ENCODE measurements at places on chromosomes 5 and 9.

- DNase-seq = no peak
These were observed 23.9 kb upstream of the FANCC start for GRCh38 chr9:95341293-95341962.

- no peak for DNase-seq
These were observed 13.5 kb downstream of the RABGAP1 start for GRCh38 chr9:122954253-122954691.

- DNase-seq = no peak
These were observed 26.7 kb downstream of the CLTA start for GRCh38 chr9:36217256-36217968.

DNA sequence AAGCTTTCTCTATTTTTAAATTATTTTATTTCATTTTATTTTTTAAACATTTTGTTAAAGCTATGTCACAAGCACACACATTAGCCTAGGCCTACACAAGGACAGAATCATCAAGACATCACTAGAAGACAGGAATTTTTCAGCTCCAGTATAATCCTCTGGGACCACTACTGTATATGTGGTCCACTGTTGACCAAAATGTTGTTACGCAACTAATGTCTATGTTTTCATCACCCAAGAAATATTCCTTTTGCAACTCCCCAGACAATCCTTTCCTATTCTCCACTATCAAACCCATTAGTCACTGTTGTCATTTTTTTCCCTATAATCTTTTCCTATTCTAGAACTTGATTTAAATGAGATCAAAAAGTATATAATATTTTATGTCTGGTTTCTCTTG, 2371.7 kb upstream of the C9orf72 start:
- no peak for DNase-seq

GRCh38 chr9:6007058-6007769, 8.2 kb downstream of the RANBP6 start:
- peak; percentile 97 for DNase-seq

GRCh38 chr5:126096442-126097006, 326.7 kb upstream of the GRAMD2B start:
- DNase-seq = no peak

DNA sequence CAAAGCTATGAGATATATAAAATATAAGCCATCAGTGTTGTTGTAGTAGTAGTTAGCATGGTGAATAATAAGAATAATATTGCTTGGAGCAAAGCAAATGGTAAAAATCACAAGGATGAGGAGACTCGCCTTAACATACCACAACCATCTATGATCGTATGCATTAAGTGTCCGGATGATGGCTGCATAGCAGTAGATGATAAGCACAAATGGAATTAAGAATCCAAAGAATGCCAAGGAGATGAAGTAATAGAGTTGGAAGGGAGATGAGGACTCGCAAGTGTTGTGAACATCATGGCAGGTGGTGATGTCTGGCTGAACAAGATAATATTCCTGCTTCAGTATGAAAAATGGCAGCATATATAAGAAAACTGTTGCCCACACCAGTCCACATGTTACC, 5.5 kb downstream of the F2RL2 start:
- no peak for DNase-seq

DNA sequence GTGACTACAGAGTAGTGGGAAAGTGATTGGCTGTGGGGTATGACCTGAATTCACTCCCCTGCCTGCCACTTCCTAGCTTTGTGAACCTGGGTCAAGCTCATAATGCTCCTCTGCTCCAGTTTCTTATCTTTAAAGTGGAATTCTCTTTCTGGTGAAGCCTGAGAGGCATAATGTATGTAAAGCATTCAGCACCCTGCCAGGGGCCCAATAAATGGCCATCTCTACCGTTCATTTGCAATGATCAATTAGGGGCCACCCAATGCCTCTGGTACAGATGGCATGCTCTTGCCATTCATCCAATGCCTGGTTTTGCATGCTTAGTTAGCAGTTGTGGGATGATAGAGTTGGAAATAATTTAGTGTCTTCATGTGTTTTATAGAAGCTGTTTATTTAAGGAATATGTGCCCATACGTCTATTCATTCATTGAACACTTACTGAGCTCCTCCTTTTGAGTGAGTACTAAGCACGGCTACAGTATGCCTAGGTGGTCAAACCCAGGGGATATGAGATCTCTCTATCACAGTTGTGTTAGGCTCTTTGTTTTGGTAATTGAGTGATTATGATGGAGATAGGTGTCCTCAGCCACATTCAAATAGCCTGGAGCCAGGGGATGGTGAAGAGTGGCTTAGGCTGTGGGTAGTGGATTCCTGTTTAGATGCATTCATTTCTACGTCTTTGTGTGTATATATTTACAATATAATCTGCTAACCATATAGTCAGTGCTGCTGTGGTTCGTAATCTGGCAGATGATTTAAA, 15.3 kb downstream of the ZNF462 start:
- DNase-seq = no peak

- DNase-seq = no peak
These were observed 196.5 kb upstream of the TBCA start for GRCh38 chr5:77972469-77973252.

- DNase-seq = no peak
These were observed 65.2 kb downstream of the MCCC2 start for GRCh38 chr5:71652349-71652748.

DNA sequence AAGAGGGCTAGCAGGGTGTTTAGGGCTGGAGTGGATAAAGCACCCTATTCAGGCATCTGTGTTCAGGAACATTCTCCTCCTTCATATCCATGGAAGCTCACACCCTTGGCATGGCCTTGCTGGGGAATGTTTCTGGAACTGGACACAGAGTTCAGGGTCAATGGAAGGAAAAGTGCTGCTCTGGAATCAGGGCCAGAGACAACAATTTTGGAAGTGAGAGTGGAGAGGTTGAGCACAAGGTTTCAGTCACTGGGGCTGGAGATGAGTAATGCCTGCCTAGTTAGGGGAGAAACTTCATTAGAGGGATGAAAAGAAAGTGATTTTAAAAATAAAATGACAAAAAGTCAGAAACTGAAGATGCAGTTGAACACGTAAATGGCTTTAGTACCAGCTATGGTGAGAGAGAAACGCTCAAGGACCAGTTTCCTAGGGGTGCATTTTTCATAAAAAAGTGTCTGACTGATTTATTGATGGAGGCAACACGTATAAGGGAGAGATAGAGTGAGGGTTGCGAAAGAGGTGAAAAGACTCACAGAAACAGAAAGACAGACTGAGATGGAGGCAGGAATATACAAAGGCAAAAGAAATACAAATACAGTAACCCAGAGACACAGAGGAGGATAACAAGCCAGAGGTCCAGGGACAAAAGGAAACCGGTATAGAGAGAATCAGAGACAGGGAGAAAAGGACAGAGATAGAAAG, 8.0 kb upstream of the TNFSF15 start:
- no peak for DNase-seq

DNA sequence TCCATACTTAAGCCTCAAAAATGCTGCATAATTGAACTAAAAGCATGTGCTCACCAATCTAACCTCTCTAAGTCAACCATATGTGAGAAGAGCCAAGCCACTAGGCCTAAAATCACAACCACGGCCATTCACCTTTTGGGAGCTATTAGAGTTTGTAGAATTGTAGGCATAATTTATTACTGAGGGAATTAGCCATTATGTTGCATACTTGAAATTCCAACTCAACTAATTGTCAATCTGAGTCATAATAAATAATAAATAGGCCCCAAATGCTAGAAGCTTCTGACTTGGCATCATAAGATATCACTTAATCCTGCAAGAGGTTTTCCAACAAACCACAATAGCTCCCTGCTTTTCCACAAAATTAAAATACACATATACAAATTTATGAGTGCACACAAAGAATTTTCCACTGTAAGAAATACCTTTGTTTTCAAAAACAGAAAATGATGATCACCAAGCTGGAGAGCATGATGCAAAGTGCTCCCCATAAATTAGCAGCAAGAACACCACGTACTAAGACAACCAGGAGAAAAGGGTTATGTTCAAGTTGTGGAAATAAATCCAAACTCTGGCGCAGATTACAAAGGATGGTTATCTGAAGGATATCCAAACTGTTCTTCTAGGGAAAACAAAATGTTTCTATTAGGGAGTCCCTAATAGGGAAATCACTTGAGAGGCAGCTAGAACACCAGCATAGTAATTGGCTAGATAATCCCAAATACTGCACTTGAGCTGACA, 250.0 kb upstream of the SLC30A5 start:
- no peak for DNase-seq

GRCh38 chr9:74644023-74644422, 146.9 kb downstream of the RORB start:
- no peak for DNase-seq

DNA sequence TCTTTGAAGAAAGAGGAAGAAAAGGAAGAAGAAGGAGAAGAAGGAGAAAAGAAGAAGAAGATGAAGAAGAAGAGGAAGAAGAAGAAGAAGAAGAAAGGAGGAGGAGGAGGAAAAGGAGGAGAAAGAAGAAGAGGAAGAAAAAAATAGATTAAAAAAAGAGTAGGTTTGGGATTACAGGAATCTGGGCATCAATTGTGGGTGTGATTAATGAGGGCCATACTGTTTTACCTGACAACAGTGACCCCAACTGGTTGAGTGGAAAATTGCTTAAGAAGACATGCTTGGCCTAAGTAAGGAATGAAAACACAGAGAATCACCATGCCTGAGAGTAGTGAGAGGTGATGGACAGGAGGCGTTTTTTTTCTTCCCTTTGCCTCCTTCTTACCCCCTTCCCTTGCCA, 114.6 kb downstream of the FAM170A start:
- DNase-seq = no peak

- peak; percentile 92 for DNase-seq
These were observed 371 bp upstream of the PITX1 start for GRCh38 chr5:135034236-135034962.

- no peak for DNase-seq
These were observed 9.6 kb upstream of the UBTD2 start for GRCh38 chr5:172293054-172293744.

DNA sequence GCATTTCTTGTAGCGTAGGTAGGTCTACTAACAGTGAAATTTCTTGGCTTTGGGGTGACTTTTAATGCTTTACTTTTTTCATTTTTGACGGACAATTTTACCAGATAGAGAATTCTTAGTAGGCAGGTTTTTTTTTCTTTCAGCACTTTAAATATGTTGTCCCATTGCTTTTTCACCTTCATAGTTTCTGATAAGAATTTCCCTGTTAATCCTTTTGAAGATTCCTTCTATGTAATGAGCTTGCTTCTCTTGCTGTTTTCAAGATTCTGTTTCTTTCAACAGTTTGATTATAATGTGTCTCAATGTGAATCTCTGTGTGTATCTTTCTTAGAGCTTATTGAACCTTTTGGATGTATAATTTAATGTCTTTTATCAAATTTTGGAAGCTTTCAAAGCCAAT, 35.5 kb downstream of the PBX3 start:
- DNase-seq = no peak

GRCh38 chr9:479971-480350, 265.3 kb downstream of the DOCK8 start:
- no peak for DNase-seq

DNA sequence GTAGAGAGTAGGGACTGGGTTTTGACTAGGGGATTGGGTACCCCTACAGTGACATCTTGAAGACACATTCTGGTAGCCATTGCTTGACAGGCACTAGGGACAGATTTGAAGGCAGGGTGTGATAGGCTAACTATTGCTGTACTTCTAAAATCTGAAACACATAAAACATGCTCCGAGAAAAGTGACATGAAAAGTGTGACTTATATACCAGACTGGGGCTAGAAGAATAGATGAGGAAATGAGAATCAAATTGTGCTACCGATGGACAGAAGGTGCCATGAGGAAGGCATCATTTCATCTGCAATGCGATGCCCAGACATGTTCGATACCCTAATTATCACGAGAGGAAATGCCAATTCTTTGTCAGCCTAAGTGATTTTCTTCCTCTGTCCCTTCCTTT, 475.8 kb downstream of the SPOCK1 start:
- no peak for DNase-seq

- DNase-seq = no peak
These were observed 96.7 kb upstream of the MEF2C start for GRCh38 chr5:88979726-88980125.

GRCh38 chr5:133196441-133197085, 144.8 kb downstream of the HSPA4 start:
- DNase-seq = no peak

- DNase-seq = no peak
These were observed 199.4 kb downstream of the PAPPA start for GRCh38 chr9:116352958-116353357.

DNA sequence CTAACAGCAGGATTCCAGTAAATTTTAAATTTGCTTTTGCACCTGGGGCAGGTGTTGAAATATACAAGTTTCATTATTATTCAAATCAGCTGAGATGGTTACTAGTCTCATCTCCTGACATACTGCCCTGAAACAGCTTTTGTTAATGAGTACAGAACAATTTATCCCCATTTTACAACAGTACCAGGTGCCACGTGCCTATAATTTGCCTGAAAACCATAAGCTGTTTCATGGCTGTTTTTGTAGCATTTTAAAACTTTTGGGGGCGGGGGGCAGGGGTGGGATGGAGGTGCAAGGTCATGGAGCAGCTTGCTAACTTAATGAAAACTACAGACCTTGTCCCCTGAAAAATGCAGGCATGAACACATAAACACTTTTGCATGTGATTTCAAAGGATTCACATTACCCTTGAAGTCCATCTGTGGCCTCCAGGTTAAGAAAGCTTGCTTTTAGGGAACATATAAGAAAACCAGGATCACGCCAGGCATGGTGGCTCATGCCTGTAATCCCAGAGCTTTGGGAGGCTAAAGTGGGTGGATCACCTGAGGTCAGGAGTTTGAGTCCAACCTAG, 42.1 kb downstream of the TIMD4 start:
- no peak for DNase-seq

GRCh38 chr5:52543594-52543993, 244.1 kb upstream of the ITGA1 start:
- DNase-seq = no peak

- no peak for DNase-seq
These were observed 41.6 kb upstream of the POU5F2 start for GRCh38 chr5:93782978-93783377.

DNA sequence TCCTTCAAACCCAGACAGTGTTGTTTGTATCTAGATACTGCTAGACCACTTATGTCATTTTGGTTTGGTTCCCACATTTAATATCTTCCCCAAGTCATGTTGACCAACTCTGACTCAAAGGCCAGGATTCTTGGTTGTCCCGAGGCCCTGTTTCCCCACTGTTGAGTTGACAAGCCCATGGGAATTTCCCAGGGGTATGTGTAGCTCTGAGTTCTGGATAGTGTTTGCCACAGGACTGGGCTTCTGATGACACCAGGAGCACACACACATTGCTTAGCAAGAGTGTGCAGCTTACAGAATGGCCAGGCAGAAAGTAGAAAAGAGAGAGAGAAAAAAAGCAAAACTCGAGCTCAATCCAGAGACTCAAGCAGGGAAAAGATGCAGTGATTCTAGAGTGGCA, 214.4 kb downstream of the NXNL2 start:
- no peak for DNase-seq

- no peak for DNase-seq
These were observed 164.7 kb upstream of the TARS1 start for GRCh38 chr5:33275921-33276627.

All from RWPE2 (cell line).